ENCODE measurements at places on chromosomes 2 and 18. TPM values are rescaled to one million over a fixed set of nuclear protein-coding genes. Genes with fewer than 3 reads are reported as not detected.

The MC5R gene
- not detected for total RNA-seq

- DNase-seq = no peak
Measured at GRCh38 chr2:160405077-160405867, 88.3 kb downstream of the RBMS1 start.

DNA sequence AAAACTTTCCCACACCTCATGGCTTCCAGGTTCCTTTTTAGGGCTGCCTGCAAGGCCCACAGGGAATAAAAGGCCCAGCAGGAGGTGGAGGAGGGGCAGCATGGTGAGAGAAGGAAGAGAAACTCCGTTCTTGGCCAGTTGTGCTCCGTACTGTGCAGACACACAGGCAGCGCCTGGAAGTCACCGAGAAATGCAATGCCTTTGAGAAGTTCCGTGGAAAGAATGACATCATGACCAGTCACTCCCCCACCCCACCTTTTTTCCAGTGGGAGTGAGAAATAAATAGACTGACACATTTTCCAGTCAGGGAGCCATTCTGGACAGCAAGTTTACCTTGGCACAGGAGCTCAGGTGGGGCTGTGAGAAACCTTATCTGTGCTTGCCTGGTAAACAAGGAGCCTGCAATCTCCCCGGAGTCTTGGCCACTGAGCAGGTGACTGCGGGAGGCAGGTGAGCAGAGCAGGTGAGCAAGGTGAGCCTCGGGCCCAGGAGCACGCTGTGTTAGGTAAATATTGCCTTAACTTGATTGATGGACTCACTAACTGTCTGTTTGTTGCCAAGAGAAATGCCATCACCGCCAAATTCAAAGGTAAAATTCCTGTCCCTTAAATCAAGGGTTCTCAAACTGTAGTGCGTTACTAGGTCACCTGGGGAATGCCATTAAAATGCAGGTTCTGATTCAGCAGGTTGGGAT is 13.5 kb upstream of the LBH start:
- no peak for DNase-seq

DNA sequence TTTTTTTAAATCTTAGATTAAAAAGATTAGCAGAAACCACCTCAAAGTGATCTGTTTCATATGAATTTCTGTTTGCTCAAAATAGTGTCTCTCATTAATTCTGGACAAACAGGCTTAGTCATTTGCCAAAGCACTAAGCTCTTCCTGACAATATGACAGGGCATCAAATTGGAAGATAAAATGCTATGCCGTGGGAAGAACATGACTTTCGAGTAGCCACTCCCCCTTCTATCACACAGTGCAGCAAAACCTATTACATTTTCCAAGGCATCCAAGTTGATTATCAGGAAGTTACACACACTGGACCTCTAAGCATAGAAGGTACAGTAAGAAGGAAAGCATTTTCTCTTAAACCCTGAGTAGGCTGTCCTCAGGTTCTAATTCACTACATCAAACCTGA is 89.5 kb downstream of the STK39 start:
- DNase-seq = no peak

GRCh38 chr2:127622561-127623387 is 23.2 kb upstream of the GPR17 start:
- DNase-seq = no peak

GRCh38 chr2:241902357-241902991 is 32.9 kb downstream of the RTP5 start:
- no peak for DNase-seq
